Esophagus squamous epithelium (tissue), 5 donors: ENCODE measurements at places on chromosomes 6 and 20.

- DNase-seq = no peak
Observed at GRCh38 chr6:110447761-110448160, 28.7 kb downstream of the SLC22A16 start.

DNA sequence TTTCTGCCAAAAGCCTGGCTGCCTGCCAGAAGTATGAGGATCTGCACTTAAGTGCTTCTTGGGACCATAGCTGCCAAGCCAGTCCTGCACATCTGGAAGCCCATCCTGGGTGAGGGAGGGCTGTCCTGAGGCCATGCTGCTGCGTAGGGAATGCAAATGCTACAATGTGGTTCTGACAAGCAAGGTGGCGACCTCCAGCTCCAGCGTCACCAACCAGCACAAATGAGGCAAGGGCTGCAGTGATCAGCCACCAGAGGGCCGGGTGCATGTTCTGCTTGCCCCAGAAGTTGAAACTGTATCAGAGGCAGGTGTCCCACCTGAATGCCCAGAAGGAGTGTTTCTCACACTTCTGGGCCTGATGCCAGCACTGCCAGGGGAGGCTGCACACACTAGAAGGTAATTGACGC, 99.1 kb upstream of the KCNQ5 start:
- DNase-seq = no peak

- DNase-seq = no peak
Observed at GRCh38 chr6:143408151-143408786, 42.2 kb downstream of the ADAT2 start.

- DNase-seq = no peak
Observed at GRCh38 chr20:45432294-45432693, 16.4 kb downstream of the PIGT start.

DNA sequence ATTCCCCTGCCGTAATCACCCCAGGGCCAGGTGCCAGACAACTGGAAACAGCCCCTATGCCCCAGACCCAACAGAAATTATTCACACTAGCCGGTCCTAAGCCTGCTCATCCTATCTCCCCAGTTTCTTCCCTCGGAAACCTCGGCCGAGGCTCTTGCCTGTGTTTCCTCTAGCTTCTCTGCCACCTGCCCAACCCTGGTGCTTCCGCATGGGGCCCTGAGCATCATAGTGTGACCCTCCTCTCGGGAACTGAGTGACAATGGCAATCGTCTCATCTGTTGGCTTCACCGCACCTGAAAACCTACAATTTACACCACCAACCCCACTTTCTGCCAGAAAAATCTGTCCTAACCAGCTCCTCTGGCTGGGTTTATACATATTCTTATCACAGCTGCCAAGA, 257.3 kb downstream of the SOD2 start:
- no peak for DNase-seq

- DNase-seq = no peak
Observed at GRCh38 chr6:129280749-129281148, 397.8 kb downstream of the LAMA2 start.

- no peak for DNase-seq
Observed at GRCh38 chr20:38563802-38564431, 17.1 kb upstream of the ADIG start.

DNA sequence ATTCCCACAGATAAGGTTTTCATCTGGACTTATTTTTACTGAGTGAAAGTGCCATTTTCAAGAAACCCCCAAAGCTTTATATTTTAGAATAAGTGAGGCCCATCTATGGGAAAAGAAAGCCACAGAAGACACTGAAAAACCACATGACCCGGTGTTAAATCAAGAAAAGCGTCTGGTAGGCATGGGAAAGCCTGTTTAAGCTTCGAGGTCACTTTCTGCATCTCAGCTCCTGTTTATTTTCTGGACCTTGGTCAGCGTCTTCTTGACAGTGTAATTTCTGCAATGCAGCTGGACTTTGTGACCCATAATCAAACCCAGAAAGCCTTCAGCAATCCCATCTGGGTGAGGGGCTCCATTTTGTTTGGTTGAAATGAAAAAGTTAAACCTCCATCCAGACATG, 59.6 kb upstream of the NEDD9 start:
- no peak for DNase-seq

GRCh38 chr6:124056407-124057334, 253.0 kb downstream of the NKAIN2 start:
- no peak for DNase-seq

DNA sequence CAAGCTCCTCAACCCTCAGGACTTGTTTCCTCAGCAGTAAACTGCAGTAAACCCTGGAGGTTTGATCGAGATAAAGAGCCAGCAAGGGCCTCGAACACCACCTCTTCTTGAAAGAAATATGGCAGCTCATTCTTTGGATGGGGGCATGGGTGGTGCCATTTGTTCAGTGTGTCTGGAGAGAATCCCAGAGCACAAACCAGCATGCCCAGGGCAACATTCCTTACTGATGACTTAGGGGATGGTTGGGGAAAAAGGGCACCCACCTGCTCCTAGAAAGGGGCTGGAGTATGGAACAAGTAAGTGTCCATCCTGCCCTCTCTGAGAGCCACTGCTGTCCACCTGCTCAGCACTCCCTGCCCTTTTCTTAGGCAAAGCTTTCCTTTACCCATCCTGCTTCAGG, 31.3 kb upstream of the ZFAND3 start:
- no peak for DNase-seq

DNA sequence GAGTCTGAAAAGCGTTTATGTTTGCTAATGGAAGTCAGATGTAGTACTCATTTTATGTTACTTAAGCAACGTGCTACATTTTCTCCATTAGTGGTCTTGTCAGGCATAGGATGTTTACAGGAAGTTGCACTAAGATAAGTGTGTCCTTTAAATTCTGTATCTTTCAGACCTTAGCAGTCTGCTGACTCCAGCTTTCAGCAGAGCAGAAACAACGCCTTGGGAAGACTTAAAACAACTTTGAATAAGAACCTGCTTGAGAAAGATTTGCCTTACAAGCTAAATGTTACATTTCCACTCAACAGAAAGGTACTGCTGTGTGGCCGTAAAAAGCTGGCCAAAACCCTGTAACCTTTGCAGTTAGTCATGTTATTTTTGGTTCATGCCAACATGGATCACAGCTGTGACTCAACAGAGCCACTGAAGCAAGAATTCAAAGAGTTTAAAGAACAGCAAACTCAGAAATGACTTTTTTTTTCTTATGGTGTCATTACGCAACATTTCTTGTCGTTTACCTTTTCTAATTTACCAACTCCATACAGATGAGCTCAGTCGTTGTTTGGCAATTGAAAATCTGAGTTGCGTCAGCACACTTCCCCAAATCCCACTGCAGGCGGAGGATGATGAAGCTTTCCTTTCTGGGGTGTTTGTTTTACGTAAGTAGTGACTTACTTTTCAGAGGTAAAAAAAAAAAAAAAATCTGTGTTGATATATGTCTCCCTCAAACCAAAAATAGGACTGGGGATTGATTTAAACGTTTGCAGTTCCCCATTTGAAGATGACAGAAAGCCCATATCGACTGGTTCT, 27.9 kb upstream of the BMP6 start:
- no peak for DNase-seq

GRCh38 chr6:71289802-71290175, 1.2 kb downstream of the OGFRL1 start:
- DNase-seq = no peak

DNA sequence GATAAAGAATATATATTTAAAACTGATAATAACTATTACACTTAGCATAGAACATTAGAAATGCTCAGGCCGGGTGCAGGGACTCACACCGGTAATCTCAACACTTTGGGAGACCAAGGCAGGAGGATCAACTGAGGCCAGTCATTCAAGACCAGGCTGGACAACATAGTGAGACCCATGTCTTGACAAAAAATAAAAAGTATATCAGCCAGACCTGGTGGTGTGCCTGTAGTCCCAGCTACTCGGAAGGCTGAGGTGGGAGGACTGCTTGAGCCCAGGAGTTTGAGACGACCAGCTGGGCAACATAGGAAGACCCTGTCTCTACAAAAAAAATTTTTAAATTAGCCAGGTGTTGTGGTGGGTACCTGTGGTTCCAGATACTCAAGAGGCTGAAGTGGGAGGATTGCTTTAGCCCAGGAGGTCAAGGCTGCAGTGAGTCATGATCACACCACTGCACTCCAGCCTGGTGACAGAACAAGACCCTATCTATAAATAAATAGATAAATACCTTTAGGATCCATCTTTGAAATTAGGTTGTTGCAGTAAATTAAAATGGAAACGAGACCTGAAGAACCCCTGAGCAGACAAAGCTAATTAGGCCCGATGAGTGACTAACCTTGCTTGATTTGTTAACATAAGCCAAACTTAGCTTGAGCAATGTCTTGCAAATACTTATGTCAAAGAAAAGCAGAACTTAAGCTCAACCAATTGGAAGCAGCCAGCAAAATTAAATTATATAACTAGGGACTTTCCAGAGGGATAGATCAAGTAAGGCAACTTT, 75.8 kb upstream of the E2F3 start:
- no peak for DNase-seq
